ENCODE measurements at places on chromosomes 5 and 9.

DNA sequence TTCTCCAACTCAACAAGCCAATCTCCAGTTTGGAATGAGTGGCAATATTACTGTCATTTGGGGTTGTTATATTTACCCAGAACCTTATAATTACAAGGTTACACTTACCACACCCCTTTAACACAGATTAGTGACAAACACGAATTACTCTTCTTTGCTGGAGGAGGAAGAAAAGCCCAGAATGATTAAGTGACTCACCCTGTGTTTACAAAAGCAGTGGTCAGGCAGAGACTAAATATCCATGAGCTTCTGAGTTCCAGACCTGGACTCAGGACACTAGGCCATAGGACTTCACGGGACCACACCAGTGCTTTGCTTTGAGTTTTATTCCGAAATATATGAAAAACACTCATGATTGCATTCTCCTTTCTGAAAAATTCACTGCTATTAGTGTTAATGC lies 370.8 kb downstream of the TLE1 start:
- DNase-seq = no peak

DNA sequence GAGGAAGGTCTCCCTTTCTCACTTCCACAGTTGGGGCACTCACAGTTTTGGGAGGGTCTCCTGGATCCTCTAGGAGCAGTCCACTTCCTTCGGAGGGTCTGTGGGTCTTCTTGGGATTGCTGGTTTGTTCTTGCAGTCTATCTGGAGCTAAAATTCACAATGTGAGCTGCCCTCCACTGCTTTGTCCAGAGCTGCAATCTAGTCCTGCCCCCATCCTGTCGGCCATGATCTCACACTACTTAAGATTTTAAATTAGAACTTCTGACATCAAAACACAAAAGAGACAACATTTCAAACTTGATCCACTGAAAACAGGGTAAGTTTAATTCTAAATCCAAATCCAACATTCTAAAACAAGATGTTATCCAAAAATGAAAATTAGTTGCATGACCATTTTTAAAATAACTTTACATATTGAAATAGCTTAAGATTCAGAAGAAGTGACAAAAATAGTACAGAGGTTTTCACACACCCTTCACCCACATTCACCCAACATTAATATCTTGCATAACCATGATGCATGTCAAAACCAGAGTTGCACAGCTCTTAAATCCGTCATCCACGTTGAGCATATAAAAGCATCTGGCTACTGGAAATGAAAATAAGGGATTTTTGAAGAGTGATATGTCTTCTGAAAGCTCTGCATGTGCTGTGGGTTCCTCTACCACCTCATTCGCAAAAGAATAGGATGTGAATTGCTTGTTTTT lies 113.7 kb upstream of the EPB41L4A start:
- DNase-seq = no peak

GRCh38 chr9:70060883-70061507 lies 17.3 kb downstream of the MAMDC2 start:
- no peak for DNase-seq

DNA sequence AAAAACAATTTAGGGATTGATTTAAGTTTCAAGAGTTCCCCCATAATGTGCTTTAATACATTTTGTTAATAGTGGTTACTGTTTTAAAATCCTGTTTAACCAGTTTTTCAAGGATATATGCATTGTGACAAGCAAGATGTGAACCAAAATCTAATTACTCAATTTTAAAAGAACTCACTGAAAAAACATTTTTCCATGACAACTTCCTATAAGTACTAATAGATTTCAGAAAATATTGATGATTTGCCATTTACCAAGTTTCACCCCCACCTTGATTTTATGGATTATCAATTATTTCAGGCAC lies 4.9 kb upstream of the DNAJC21 start:
- DNase-seq = no peak

- peak; percentile 46 for DNase-seq
These were observed 38.9 kb downstream of the ARHGAP26 start for GRCh38 chr5:142808878-142809598.

- DNase-seq = no peak
These were observed 37.5 kb upstream of the CPEB4 start for GRCh38 chr5:173850659-173851058.

DNA sequence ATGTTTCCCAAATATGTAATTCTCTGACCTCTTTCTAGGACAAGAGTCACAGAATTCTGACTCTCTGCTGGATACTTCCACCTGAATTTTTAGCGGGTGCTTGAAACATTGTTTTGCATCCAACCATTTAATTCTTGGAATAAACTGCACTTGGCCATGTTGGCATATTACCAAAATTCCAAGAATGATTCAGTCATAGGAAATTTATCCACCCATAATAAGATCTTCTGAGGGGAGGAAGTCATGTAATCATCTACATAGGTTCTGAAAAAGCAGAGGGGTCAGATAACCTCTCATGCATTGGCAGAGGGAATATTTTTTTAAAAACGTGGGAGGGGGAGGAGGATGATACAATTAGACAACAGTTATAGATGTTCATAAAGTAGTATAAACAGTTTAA lies 156.9 kb downstream of the PAM start:
- DNase-seq = no peak

DNA sequence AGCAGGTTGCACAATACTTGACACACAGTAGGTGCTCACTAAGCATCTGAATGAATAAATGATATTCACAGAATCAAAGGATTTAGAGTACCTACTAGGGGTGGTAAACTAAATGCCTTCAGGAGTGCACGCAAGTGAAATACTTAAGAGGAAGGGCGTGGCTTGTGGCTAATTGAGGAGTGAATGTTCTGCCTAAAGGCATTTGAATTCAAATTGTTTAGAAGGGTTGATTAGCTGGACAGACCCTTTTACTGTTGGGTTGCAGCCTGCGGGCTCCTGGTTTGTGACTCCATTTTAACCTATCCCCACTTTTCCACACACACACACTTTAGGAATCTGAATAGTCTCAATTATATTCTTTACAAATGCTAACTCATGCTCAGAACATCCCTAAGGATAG lies 63.1 kb downstream of the PPP2R2B start:
- no peak for DNase-seq
